A549 (cell line): ENCODE measurements at places on chromosomes 1 and 21.

DNA sequence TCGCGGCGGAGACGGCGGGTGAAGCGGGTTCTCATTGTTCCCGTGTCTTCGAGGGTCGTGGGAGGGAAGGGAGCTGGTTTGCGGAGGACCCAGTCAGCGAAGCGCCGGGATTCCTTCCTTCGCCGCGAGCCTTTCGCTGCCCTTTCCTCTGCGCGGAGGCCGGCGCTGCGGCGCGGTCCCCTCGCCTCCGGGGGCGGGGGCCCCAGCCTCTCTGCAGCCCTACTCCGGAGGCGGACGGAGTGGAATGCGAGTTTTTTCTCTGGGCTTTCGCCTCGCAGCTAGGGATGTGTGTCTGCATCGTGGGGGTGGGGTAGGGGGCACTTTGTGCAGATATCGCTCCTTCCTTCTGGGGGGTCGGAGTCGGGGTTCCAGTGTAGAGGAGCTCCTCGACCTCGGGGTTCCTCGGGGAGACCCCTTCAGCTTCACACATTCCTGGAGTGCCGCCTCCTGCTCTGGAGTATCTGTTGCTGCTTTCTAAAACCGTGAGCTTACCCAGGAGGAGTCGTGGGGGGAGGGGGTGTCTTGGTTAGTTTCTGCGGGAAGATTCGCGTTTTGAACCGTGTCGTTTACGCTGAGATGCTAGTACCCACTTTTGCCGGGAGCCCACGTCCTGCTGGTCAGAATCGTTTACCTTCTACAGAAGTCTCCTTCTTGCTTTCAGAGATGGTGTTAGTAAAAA is 595 bp downstream of the RNF2 start:
- DNase-seq, result peak; percentile 26

GRCh38 chr1:114286960-114287359 is 133.3 kb upstream of the SYT6 start:
- no peak for DNase-seq

DNA sequence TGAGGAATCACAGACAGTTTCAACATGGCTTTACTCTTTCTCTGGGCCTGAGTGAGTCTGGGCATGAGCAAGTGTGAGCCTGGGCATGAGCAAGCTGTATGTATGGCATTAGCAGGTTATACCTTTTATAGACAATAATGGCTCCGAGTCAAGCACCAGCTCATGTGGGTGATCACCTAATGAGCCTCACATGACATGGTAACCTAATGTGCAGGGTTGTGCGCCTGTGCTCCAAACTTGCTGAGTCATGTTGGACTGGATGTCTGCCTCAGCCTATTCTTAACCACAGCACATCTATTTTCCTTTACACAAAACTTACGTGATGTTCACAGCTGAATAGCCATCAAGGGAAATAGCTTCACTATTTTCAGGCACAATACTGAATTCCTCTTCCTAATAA is 236.2 kb upstream of the NRIP1 start:
- DNase-seq, result peak; percentile 46

DNA sequence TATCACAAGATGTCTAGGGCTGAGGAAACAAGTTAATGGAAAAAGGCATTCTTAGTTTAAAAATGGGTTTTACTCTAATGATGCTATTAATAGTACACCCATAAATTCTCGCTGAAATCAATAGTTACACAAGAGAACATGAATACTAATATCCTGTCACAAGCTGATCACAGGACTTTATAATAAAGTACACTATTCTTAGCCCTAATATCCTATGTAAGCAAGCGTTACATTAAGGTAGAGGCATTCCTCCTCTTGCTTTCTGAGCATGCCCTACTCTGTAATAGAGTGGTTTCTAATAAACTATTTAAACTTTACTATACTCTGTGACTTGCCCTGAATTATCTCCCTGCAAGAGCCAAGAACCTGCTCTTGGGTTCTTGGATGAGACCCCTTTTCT is 6.5 kb upstream of the PACC1 start:
- DNase-seq, result no peak

- DNase-seq, result no peak
Observed at GRCh38 chr1:87683196-87683956, 354.7 kb downstream of the LMO4 start.

DNA sequence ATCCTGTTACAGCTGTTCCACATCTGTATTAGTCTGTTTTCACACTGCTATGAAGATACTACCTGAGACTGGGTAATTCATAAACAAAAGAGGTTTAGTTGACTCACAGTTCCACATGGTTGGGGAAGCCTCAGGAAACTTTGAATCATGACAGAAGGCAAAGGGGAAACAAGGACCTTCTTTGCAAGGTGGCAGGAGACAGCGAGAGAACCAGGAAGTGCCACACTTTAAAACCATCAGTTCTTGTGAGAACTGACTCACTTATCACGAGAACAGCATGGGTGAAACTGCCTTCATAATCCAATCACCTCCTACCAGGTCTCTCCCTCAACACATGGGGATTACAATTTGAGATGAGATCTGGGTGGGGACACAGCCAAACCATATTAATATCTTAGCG is 110.3 kb upstream of the TRABD2B start:
- DNase-seq, result no peak

GRCh38 chr1:208329300-208329699 is 85.1 kb upstream of the PLXNA2 start:
- DNase-seq, result no peak
